Activated CD4-positive, CD25-positive, alpha-beta regulatory T cell treated with anti-CD3 and anti-CD28 coated beads, Interleukin-2, amount 50 U/mL, for 72 hours (primary cell): ENCODE measurements at places on chromosomes 2 and 18.

- peak; percentile 49 for DNase-seq
These were observed 181.6 kb downstream of the BCL2 start for GRCh38 chr18:63137999-63138435.

GRCh38 chr2:7539760-7540159 lies 622.5 kb downstream of the RNF144A start:
- DNase-seq = no peak

DNA sequence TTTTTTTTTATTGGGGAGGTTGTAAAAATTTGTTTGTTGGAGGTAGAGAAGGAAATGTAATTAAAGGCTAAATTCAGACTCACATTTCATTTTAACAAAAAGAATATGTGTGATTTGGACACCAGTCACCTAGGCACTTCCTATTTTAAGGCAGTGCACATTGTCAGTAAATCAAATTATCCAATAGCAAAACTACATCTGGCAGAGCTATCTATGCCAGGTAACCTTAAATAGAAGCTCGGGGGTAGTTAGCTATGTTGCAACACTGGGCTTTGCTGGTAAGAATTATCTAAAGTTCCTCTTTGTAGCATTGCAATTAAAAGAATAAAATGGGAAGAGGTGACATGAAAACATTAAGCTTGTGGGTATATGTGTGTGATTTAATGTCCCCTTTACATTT lies 1064.4 kb upstream of the ZEB2 start:
- no peak for DNase-seq

DNA sequence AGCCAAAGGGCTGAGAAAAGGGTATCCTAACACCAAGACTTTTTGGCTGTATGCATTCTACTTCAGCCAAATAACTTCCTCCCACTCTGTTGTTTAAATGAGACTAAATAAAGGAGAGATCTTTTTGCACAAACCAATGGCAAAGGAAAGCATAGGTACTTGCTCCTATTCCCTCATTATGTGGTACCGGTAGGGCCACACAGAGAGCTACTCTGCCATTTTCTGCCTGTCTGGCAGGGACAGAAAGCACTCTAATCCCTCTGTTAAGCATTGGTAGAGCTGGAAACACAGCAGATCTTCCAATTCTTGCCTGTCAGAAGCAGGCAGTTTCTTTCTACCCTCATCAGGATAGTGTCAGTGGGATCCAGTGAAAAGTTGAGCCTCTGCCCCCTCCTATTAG lies 918.3 kb upstream of the TMEFF2 start:
- DNase-seq = no peak

GRCh38 chr18:71250191-71250590 lies 961.3 kb downstream of the SOCS6 start:
- DNase-seq = no peak

DNA sequence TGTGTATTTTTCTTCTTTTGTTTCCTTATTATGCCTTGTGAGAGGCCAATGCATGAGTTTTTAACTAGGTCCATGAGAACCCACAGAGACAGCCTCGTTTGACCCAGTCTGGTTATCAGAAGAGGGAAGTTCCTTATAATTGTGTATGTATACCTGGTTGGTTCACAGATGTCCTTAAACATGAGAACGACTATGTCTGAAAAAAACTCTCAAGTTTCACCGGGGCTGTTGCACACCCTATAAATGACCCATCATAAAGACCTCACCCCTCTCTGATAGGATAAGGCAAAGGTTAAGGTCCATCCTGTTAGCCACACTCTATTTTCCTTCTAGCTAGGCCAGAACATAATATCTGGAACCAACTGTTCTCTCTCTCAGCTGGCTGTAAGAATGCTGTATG lies 42.7 kb upstream of the MSH2 start:
- DNase-seq = no peak

- DNase-seq = no peak
These were observed 12.6 kb downstream of the NR4A2 start for GRCh38 chr2:156319811-156320485.

DNA sequence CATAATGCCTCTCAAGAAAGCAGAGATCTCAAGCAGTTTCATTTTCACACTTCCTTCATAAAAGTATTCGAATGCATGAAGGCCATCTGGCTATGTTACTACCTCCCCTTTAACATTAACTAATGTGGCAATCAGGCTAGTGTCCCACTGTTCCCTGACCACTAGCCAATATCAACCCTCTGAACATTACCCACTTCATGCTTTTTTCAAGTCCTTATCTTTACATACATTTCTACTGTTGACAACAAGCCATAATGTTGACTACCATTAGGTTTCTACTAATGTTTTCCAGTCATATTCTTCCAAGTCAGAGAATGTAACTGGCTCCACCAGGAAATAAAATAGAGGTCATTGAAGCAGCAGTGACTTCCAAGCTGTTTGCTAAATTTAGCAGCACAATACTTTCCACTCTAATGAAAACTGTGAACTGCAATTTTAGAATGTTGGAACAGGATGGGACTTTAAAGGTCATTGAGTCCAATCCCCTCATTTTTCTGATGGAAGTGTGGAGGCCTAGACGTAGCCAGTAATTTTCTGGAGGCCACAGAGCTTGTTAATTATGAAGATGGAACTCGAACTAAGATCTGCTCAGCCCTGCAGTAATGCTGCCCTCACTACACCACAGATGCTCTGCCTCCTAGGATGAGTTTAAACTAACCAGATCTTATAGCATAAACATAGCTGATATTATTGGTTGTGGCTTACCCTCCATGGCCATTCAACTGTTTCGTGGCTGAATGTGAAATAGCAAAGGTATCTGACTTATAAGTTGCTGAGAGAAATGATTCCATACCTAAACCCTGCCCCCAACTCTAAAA lies 630 bp upstream of the PPP1R1C start:
- DNase-seq = no peak
